Activated CD4-positive, alpha-beta T cell treated with anti-CD3 and anti-CD28 coated beads for 48 hours (primary cell): ENCODE measurements at places on chromosomes 13 and 19.
A peak's percentile ranks its signal among the peaks of the same experiment; 100 is the strongest.

DNA sequence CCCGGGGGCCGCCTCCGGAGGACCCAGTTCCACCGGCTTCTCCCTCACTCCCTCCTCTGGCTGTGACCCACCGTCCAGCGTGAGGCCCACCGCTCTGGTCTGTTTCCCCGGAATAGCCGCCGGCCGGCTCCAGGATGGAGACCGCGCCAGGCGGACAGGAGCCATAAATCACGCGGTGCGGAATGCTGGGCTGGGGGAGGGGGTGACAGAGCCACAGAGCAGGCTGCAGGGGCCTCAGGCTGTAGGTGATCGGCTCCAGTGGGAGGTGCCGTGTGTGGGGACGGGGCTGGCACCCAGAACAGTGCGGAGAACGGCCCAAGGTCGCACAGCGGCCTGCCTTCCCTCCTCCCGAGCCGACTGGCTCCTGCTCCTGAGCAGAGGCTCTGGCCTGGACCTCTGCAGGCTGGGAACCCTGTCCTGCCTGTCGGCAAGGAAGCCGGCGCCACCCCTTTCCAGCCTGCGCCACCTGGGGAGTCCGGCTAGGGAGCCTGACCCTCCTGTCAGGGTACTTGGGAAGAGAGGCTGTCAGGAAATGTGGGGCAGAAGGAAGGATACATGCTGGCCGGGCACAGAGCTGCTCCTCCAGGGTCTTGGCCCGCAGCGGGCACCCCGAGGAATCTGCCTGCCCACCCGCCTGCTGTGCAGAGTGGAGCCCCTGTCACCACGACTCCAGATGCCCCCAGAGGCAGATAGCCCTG lies 8.3 kb downstream of the PIAS4 start:
- DNase-seq = no peak

DNA sequence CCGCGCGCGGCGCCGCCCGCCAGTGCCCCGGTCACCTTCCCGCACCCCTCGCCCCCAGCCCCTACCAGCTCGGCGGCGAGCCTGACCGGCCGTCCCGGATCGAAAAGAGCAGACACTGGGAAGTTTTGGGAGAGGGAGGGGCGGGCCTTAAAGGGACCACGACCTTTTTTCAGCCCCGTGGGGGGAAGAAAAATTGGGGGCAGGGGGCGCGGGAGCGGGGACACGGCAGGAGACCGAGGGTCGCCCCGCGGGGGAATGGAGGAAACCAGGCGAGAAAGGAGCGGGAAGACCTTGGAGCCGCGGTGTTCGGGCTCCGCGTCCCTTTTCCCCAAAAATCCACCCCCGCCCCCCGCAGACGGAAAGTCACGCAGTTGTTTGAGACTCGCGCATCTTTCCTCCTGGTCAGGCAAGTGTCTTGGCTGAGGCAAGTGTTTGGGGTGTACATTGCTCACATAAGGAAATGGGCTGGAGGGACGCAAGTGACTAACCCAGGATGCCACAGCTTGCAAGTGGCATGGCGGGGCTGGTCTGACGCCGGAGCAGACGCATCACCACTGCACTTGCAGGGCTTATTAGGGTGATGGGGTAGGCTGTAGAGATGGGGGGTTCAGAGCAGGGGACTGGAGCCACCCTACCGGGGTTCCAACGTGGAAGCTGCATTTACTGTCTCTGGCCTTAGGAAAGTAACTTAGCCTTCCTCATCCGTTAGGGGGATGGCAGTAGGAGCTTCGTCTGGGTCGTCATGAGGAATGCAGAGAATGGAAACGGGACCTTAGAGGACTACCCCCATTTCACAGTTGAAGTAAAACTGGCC lies 2.7 kb upstream of the HNRNPL start:
- DNase-seq = peak; percentile 77

- no peak for DNase-seq
Observed at GRCh38 chr13:71869274-71869673, 2.3 kb upstream of the DACH1 start.

DNA sequence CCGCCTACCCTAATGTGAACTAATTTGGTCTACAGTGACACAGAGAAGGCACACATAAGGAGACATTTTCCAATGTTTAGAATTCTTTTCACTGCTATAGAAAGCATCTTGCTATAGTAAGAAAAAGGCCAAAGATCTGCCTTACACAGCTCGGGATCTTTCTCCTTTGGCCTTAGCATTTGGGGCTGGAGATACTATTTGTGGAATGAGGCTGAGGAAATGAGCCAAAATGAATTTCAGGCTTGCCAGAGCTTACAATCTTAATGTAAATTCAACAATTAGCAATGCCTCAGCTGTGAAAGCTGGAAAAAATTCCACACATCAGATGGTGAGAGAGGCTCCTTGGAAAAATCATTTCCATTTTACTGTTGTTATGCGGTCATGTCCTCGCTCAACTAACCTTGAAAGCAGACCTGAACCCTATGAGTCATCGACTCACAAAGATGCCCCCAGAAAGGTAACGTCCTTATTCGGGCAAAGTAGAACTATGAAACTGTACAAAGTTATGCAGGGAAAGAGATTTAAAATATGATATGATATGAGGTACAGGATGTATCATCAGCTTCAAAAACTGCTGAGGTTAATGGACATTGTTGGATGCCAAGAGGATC lies 324.5 kb upstream of the NBEA start:
- no peak for DNase-seq

- DNase-seq = no peak
Observed at GRCh38 chr13:114259974-114260373, 21.4 kb upstream of the UPF3A start.

GRCh38 chr19:932648-933552 lies 7.1 kb downstream of the ARID3A start:
- peak; percentile 32 for DNase-seq

DNA sequence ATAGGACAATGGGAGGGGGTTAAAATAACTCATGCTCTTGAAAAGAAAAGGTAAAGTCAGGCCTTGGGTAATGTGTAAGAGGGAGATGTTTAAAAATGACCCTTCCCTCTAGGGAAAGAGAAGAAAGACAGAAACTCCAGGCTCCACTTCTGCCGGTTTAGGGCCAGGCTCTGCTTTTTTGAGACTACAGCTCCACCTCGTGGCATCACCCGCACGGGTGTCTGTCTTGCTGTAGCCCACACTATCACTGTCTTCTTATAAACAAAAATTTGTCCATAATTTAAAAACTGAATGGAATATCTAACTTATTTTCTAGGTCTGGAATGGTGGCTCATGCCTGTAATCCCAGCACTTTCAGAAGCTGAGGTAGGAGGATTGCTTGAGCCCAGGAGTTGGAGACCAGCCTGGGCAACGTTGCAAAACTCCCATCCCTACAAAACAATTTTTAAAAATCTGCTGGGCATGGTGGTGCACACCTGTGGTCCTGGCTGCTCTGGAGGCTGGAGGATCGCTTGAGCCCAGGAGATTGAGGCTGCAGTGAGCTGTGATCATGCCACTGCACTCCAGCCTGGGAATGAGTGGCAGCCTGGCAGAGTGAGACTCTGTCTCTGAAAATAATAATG lies 65.1 kb upstream of the GTF3A start:
- peak; percentile 75 for DNase-seq

DNA sequence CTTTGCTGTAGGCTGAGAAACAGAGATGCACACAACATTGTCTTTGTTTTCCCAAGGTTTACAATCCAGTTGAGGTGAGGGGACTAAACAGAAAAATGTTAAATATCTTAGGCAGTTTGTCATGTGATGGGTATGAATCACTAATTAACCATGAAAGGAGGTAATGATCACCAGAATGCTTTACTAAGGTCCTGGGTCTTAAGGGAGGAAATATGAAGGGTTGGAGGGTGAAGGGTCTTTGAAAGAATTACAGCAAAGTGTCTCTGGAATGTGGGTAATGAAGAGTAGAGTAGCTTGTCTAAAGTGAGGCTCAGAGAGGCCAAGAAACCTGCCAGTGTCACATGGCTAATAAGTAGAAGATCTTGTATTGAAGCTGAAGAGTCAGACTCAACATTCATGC lies 19.0 kb downstream of the BIVM start:
- DNase-seq = no peak

GRCh38 chr13:111168107-111168506 lies 53.0 kb downstream of the ARHGEF7 start:
- no peak for DNase-seq

DNA sequence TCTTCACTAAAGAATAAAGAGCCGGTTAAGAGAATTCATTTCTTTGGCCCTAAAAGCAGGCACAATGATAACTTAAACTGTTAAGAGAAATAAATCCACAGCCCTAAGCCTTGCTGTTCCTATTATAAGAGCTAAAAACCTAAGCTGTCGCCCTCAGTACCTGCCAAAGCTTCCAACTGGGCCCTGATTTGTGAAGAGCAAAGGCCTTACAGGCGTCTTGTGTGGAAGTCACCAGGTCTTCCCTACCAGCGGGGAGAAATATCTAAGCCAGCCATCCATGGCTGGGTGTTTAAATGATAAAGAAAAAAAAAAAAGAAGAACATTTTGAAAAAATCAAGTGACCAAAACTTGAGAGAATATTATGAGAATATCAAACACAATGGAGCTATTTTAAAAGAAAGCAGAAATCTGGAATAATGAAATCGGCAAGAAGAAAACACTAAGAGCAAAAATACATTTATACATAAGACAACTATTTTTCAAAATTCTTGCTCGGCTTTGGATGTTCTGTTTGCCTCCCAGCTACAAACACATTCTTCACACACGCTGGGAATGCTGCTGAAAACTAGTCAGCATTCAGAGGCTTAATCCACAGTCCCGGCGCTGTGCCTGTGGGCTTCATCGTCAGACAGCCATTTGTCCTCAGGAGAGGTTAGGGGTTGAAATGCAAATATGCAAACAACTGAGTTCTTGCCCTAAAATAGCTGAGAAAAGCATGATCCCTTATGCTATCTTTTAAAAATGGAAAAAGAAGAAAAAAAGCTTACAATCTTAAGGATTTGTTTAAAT lies 89.8 kb upstream of the LSM14A start:
- DNase-seq = no peak

DNA sequence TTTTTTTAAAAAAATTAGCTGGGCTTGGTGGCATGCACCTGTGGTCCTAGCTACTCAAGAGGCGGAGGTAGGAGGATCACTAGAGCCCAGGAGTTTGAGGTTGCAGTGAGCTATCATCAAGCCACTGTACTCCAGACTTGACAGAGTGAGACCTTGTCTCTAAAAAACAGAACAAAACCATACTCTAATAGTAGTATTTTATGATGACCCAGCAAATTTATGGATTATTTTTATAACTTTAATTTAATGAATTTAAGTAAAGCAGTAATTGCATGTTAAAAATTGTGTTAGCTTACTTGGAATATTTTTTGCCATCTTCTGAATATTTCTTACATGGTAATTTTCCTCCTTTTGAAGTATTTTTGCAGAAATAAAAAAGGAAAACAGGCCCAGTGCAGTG lies 48.3 kb downstream of the ZIC2 start:
- no peak for DNase-seq

DNA sequence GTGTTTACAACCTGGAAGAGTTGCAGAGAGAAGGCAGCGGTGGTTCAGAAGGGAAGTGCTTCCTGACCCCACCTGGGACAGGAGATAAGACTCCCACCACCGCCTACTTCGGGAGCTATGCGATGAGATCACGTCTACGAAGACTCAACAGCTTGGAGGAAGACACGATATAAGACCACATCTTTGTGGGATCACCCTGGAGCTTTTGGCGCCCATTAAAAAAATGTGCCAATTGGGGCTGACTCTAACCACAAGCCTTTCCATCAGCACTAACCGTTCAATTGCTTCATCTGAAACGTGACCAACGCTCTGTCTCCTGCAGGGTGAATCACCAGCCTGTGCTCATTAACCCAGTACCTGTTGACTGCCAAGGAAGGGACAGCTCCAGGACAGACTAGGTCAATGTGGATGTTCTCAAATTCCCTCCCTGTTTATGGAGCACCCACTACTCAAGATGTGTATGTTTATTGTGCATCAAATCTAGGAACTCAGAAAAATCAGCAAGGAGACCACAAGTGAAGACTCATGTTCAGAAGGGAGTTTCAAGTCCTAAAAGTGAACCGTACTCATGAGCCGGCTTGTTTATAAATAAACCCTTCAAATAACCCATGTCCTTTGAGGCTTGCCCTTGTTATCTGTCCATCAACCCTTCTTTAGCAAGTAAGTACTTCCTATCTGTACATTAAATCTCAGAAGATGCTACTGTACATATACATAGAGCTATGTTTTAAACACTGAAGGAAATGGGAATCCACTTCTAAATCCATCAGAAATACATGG lies 67.5 kb downstream of the LATS2 start:
- no peak for DNase-seq

GRCh38 chr13:30744681-30745077 lies 9.3 kb downstream of the ALOX5AP start:
- no peak for DNase-seq

- DNase-seq = no peak
Observed at GRCh38 chr19:14409146-14410023, 9.8 kb downstream of the DDX39A start.

GRCh38 chr13:110517505-110518225 lies 43.9 kb downstream of the RAB20 start:
- no peak for DNase-seq

- no peak for DNase-seq
Observed at GRCh38 chr13:101868585-101869469, 416.4 kb downstream of the ITGBL1 start.

DNA sequence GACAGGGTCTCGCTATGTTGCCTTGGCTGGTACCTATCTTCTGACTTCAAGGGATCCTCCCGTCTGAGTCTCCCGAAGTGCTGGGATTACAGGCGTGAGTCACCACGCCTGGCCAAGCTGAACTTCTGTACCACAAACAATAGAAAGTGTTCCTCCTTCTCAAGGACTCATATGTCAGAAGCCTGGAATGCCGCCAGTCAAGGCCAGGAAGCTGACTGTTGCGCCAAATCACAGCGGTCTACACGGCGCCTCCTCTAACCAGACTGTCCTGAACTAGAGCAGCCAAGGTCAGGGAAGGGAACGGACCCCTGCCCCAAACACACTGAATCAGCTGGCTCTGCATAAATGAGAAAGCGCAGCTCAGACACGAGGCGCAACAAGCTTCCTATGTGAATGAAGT lies 14.6 kb downstream of the RAB20 start:
- DNase-seq = no peak

DNA sequence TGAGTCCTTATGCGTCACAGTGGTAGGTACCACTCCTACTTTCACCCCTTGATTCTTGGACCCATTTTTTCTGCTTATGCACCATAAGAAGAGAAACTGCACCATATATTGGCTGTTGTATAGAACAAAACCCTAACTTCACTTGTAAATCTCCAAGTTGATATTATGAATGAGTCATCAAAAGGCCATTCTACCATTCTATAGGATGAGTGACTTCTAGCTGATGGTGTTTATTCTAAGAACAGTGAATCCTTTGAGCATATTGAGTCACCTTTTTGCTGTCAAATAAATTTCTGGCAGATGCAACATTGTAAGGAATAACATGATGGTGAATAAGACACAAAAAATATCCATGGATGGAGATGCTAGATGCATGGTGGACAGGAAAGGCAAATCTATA lies 57.7 kb downstream of the POLR1D start:
- DNase-seq = no peak

DNA sequence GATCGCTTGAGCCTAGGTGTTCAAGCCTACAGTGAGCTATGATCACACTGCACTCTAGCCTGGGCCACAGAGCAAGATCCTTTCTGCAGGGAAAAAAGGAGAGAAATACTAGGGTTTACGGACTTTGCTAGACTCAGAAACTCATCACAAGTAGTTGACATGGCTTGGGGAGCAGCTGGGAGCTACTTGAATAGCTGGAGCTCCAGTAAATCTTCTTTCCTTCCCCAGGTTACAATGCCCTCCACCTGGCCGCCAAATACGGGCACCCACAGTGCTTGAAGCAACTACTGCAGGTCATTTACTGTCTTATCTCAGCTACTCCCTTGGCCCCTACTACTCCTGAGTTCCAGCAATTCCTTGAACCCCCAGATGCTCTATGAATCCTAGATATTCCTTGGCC lies 19.3 kb downstream of the ANKRD24 start:
- DNase-seq = no peak

GRCh38 chr13:91045351-91046034 lies 302.0 kb upstream of the MIR17HG start:
- DNase-seq = no peak
